Fibroblast of pulmonary artery (primary cell): ENCODE measurements at places on chromosomes 4 and X.

- no peak for DNase-seq
These were observed 295.3 kb upstream of the CTSO start for GRCh38 chr4:156248917-156249316.

- DNase-seq = peak; percentile 89
These were observed 95.5 kb downstream of the ZNF827 start for GRCh38 chr4:145843148-145843547.

- no peak for DNase-seq
These were observed 176.5 kb downstream of the HS3ST1 start for GRCh38 chr4:11252149-11252548.

DNA sequence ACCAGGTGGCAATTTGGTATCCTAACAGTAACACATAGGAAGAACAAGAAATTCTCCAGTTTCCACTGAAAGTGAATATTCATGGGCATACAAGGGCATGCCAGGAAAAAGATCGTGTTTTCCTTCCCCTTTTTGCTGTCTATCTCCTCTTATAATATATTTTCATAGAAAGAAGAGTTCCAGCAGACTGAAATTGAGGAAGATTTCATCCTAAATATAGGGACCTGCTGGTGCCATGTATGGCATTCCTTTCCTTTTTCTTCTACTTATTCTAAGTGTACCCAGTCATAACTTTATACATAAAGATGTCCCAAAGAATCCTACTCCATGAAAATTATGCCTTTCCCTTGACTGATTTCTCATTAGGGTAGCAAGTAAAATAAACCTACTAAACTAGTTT, 40.8 kb upstream of the KCNIP4 start:
- no peak for DNase-seq

GRCh38 chr4:8289151-8289750, 19.7 kb downstream of the HTRA3 start:
- DNase-seq = no peak
